ENCODE measurements at places on chromosomes 2 and 18.

DNA sequence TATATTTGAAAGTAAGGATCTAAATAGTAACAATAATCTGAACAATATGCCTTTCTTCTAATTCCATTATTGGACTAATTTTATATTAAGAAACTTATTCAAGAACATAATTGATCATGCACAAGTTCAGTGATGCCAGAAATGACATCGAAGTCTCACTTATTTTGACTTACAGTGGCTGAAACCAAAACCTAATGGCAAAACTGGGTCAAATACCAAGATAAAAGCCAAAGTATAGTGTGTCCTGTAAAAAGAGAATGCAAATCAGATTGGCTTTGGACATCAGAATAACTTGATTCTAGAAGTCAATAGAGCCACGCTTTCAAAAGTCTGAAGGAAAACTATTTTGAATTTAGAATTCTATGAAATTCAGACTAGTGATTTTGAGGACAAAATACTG, 137.2 kb downstream of the FTCDNL1 start:
- no peak for DNase-seq

DNA sequence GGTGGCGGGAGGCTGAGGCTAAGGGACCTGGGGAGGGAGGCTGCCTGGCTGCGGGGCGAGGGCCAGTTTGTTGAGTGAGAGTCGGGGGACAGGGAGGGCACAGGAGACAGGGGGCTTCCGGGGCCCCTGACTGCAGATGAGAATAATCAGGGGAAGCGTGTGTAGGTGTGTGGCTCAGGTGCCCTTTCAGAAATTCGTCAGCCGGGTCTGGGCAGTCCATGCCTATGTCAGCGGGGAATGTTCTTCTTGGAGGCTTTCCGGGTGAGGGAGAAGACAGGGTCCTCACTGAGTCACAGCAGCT, 52.3 kb upstream of the OTOF start:
- no peak for DNase-seq

GRCh38 chr2:206881708-206882410, 57.5 kb upstream of the CPO start:
- DNase-seq = no peak

DNA sequence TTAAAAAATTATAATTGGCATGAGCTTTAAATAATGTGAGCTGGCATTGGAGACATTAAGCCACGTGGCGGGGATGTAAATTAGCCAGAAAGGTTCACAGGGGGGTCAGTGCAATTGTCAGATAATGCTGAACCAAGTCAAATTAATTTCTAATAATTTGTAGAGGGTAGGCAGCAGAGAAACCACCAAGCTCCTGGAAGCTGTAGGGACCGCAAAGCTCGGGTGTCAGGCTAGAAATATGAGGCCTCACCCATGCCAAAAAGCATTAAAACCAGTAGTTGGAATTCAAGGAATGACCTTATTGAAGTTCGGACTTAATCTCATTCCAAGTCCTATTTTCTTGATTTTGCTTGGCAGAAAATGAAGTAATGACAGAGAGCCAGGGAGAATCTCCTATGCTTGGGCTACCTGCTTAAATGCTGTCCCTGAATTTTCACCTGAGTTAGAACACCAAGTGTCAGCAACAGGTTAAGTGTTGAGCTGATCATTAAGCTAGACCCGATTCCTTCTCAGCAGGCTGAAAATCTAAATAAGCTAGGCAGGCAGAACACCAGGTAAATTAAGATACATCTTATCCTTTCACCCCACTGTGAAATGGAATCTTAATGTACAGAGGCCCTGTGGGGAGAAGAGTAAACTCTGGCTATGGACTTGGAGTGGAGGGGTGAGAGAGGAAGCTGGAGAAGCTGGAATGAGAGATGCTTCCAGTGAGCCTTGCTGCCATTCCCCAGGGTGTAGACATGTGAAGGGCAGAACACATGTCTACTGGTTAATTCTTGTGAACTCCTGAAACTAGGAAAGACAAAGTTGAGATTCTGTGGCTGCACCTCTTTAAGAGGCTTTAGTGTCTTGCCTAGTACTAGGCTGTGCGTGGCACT, 520.0 kb downstream of the SLC4A3 start:
- DNase-seq = no peak

DNA sequence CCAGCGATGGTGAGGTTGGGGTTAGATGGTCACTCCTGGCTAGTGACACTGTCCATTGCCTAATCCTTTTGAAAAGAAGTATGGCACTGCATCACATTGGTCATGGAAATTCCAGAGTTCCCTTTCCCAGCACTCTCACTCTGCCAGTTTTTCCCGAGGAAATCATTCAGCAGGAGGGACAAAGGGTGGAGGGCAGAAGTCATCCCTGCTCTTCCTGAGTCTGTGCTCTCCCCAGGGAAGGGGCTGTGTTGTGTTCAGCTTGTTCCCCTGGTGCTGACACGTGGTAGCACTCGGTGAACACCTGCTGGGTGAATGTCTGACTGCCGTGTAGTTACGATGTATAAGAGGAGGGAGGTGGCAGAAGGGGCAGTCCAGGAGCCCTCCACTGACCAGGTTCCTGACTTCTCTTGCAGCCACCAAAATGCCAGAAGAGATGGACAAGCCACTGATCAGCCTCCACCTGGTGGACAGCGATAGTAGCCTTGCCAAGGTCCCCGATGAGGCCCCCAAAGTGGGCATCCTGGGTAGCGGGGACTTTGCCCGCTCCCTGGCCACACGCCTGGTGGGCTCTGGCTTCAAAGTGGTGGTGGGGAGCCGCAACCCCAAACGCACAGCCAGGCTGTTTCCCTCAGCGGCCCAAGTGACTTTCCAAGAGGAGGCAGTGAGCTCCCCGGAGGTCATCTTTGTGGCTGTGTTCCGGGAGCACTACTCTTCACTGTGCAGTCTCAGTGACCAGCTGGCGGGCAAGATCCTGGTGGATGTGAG, 21.6 kb downstream of the STEAP3 start:
- DNase-seq = no peak
